ENCODE measurements at places on chromosomes 5 and 9.

GRCh38 chr5:35269006-35269405 is 38.7 kb upstream of the PRLR start:
- DNase-seq, result no peak

DNA sequence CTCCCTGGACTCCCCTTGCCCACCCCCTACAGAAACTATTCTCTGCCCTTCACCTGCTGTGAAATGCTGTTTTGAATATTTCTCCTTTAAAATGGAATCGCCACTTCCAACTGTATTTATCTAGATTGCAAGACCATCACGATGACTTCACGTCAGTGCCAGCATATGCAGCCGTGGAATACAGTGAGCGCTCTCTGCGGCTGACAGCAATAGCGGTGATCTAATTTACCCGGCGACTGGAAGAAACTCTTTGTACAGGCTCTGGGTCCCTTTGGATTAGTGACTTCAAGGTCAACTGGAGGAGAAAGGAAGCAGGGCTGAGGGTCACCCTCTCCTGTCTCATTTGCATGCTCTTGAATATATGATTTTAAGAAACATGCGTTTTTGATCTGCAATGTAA is 192.0 kb downstream of the IRX1 start:
- DNase-seq, result no peak

DNA sequence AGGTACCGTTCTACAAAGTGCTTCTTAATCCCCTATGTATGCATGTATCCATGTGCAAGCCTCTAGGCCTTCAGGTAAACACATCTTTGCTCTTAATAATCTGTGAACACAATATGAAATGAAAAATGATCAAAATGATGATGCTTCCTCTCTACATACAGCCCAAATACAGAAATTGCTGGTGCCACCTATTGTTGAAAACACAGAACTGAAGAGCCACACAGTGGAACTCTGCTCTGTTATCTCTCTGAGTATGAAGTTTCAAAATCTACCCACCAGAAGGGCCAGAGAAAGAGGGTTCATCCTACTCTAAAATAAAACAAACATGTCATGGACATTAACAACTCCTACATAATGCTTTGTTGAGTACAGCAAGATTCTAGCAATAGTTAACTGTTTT is 71.3 kb downstream of the GLIS3 start:
- DNase-seq, result no peak

- no peak for DNase-seq
These were observed 979.0 kb downstream of the EFNA5 start for GRCh38 chr5:106691701-106692100.

GRCh38 chr9:131260751-131261452 is 15.4 kb downstream of the FAM78A start:
- no peak for DNase-seq

- no peak for DNase-seq
These were observed 6.3 kb downstream of the ARL15 start for GRCh38 chr5:54304040-54304439.

- DNase-seq, result no peak
These were observed 76.3 kb downstream of the ZNF608 start for GRCh38 chr5:124669956-124670721.

DNA sequence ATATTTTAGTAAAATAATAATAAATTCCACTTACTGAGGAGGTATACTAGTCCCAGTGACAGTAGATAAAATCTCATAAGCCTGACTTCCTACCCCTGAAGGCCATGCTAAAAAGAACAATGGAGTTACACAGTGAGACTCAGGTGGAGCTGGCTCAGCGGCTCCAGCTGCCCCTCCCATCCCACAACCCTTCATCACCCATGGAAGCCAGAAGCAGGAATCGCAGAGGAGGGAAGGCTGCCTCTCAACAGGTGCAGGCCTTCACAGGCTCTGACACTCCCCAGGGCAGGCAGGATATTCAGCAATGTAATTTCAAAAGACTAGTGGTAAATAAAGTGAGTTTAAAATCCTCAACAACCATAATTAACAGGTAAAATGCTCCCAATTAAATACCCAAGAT is 67.5 kb downstream of the FANCC start:
- DNase-seq, result no peak

DNA sequence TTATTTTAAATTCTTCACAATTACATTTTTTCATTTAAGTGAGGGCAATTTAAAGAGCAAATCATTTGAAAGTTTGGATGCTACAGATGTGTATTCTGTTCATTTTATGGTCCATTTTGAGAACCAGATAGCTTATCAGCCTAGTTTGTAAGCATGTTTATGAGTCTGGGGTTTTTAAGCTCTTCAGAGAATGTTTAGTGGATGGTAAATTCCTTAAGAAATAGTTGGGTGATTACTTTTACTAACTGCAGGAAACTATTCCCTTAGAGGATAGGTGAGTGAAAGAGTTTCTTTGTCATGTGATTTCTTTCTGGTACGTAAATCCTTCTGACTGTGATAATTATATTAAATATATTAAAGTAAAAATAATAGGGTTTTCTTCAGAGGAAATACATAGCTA is 17.6 kb downstream of the RASGRF2 start:
- no peak for DNase-seq

- no peak for DNase-seq
These were observed 54.1 kb downstream of the GDA start for GRCh38 chr9:72203205-72203803.

DNA sequence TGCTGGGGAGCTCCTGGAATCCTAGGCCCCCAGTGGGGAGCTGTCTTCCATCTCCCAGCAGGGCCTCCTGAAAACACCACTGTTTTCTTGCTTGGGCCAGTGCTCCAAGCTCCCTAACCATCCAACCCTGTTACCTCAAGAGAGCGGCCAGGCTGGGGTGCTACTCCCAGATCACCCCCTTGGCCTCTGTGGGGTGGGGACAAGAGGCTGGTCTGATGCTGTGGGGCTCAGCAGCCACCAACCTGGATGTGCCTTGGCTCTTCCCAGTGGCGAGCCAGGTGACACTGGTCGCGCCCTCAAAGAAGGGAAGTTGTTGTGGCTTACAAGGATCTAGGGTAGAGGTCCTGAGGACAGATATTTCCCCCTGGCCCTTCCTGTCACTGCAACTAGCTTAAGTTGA is 49.0 kb downstream of the SECISBP2 start:
- DNase-seq, result no peak

DNA sequence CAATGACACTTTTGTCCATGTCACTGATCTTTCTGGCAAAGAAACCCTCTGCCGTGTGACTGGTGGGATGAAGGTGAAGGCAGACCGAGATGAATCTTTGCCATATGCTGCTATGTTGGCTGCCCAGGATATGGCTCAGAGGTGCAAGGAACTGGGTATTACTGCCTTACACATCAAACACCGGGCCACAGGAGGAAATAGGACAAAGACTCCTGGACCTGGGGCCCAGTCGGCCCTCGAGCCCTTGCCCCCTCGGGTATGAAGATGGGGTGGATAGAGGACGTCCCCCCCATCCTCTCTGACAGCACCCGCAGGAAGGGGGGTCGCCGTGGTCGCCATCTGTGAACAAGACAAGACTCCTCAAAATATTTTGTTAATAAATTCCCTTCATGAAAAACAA is 12.0 kb downstream of the SEMA6A start:
- DNase-seq, result no peak

DNA sequence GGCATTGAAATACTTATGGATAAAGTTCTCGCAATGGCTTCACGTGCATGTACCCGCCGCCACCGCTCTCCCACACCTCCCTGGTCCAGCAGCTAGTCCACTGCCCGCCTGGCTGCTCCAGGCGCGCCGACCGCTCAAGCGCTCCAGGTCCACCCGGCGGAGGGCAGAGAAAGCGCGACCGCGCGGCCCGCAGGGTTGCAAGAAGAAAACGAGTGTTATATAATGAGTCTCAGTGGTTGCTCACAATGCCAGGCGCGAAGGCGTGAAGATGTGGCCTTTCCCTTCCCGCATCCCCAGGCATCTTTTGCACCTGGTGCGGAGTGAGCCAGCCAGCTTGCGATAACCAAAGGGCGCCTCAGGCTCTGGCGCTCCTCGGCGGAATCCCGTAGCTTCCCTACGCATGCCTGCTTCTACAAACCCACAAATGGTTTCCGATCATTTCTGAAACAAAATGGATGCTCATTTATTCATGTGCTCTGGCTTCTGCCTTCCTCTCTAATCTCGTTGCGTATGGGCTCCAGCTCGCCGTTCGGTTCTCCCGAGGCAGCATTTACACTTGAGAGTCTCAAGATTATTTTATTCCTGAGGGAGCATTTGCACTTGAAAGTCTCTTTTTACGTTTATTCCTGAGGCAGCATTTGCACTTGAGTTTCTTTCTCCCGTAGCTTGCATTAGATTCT is 25.7 kb downstream of the CDKN2A start:
- no peak for DNase-seq

DNA sequence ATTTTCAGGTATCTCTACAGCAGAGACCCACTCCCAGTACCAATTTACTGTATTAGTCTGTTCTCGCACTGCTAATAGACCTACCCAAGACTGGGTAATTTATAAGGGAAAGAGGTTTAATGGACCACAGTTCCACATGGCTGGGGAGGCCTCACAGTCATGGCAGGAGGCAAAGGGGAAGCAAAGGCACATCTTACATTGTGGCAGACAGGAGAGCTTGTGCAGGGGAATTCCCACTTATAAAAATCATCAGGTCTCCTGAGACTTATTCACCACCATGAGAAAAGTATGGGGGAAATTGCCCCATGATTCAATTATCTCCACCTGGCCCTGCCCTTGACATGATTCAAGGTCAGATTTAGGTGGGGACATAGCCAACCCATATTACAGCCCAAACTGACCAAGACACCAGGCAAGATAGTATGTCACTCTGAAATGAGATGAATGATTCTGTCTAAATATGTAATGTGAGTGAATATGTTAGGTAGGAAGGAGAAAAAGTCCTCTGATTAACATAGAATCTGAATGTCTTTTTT is 182.5 kb upstream of the CDH12 start:
- DNase-seq, result no peak

- no peak for DNase-seq
These were observed 46.6 kb downstream of the TMEM252 start for GRCh38 chr9:68493958-68494577.

GRCh38 chr5:124156415-124156996 is 589.9 kb downstream of the ZNF608 start:
- DNase-seq, result no peak

DNA sequence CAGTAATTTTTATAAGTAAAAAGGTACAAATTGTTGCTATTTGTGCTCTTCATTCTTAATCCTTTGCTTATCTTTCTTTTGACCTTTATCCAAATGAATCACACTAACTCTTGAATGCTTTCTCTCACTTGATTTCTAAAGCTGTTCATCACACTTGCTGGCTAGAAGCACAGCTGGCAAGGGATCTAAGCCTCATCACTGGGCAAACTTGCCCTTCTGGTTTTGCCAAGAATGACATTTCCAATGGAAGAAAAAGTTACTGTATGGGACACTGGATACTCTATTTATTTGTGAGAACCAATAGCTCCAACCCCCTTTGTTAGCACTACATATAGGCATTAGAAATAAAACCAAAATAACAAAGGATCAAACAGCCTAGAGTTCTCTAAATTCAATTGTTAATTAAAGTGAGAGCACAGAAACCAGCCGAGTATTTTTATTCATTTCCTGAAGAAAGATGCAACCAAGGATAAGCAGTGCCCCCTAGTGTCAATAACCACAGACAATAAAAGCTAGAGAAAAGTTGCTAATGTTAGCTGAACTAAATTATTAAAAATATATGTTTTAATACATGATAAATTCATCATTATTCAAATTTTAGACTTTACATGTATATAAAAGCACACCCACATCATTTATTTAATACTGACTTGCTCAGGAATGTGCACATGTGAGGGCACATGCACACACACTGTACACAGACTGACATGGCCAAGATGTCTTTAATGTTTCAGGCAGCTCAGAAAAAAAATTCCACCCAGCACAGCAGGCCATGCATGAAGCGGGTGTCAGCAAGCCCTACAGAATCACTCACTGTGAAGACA is 59.8 kb upstream of the POU5F2 start:
- DNase-seq, result no peak

Data from stimulated activated CD8-positive, alpha-beta memory T cell treated with anti-CD3 and anti-CD28 coated beads, Interleukin-4, amount 100 ng/mL, for 4 hours (primary cell).